ENCODE measurements at places on chromosomes 16 and 17.

- no peak for DNase-seq
These were observed 44.3 kb upstream of the PVALEF start for GRCh38 chr17:81120695-81121621.

- DNase-seq = no peak
These were observed 48.5 kb upstream of the ZCCHC14 start for GRCh38 chr16:87541147-87541871.

DNA sequence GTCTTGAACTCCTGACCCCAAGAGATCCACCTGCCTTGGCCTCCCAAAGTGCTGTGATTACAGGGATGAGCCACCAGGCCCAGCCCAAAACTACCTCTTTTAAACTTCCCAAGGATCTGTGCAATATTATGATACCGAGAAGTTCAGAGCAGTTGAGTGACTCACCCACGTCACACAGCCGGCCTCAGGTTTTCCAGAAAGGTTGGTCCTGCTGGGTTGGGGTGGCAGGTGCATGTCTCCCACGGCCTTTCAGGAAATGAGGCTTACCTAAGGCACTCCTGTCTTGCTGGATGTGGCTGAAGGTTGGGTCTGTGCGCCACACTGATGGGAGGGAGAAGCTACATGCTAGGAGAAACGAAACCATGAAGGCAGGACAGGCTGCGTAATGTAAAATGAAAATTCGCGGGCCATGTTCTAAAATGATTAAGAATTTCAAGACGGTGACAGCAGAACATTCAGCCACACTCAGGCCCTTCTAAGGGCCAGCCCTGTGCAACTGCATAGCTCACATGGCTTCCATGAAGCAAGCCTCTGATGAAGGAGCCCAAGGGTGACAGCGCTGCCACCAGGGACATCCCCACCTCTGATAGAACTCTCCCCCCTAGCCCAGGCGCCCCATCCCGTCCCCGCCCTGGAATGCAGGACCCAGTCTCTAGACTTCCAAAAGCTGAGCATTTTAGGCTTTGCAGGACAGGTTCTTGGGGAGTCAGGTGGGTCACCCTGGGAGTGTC is 6.6 kb upstream of the GLIS2 start:
- no peak for DNase-seq

GRCh38 chr16:1825381-1825863 is 1.2 kb downstream of the HAGH start:
- no peak for DNase-seq

GRCh38 chr17:8187517-8188262 is 2.3 kb downstream of the BORCS6 start:
- peak; percentile 95 for DNase-seq

GRCh38 chr16:87698241-87698640 is 67.5 kb downstream of the KLHDC4 start:
- DNase-seq = no peak

DNA sequence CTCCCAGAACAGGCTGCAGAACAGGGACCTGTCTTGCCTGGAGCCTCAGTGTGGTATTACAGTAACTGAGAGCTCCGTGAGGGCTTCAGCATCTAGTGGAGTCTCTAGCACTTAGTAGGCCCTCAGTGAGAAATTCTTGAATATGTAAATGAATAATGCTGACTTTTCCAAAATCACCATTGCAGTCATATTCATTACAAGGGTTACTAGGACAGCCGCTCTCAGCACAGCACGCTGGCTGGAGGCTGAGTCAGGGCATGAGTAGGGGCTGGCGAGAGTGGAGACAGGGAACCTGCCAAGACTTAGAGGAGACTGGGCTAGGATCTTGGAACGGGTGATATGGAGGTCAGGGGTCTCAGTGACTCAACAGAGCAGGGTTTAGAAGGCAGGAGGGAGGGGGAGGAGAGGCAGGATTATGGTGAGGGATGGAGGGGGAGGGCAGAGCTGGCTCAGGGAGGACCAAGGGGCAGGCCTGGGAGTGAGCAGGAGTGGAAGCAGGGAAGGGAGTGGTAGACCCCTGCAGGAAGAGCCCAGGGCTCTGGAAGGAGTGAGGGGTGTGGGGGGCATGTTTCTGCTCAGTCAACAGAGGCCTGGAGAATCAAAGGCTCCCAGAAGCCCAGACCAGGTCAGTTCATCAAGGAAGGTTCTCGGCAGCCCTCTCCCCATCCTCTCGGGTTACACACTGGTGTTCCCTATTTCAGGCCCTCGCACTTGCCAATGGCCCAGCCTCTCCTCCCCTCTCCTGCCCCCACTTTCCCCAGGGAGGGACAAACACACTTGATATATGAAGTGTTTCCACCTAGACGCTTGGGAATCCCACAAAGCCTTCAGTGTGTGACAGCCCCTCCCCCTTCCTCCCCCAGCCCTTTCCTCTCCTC is 42.3 kb downstream of the FZD2 start:
- no peak for DNase-seq

- no peak for DNase-seq
These were observed 172.5 kb downstream of the ZFHX3 start for GRCh38 chr16:72875291-72876031.

DNA sequence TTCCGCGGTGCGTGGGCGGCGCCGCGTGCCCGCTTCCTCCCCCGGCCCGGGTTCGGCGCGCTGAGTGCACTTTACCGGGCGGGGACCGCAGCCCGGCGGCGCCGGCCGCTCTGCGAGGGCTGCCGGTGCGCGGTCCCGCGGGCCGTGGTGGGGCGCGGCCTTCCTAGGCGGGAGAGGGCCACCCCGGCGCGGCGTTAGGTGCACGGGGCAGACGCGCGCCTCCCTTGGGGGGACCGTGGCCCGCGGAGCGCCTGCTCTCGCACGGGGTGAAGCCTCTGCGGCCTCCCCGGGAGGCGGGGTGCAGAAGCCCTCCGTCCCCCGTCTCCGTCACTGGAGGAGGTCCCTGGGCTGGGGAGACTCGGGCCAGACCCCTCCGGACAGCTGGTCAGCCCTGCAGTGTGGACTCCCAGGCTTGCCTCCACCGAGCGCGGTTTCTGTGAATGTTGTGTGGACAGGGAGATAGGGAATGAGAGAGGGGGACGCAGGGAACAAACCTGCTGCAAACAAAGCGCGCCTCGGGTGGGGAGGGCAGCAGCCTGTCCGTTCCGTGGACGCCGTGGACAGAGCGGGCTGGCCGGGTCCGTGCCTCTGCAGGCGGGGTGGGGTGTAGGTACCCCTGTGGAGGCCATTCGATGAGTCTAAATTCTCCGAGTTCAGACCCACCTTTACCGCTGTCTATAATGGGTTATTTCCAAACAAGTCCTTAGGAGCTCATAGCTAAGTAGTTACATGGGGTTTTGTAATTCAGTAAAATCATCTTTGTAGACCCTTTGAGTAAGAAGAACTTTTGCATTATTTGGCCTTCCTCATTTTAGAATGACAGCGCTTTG is 721 bp downstream of the TBCD start:
- DNase-seq = no peak

- DNase-seq = no peak
These were observed 3.0 kb downstream of the SLC5A10 start for GRCh38 chr17:18955009-18955408.

DNA sequence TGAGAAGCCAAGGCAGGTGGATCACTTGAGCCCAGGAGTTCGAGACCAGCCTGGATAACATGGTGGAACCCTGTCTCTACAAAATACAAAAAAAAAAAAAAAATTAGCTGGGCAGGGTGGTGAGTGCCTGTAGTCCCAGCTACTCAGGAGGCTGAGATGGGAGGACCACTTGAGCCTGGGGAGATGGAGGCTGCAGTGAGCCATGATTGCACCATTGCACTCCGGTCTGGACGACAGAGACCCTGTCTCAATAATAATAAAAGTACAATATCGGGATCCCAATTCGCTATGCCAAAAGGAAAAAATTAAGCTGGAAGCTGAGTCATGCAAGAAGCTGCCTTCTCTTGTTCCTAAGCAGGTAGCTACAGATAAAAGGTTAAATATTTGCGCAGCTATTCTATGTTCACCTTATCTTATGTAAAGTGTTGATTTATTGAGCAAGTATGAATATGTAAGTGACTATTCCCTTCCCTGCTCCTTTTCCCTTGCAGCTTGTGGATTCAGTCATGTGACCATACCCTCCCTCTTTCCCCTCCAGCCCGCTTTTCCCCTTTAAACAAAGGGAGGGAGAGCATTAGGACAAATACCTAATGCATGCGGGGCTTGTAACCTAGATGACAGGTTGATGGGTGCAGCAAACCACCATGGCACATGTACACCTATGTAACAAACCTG is 112.0 kb downstream of the LITAF start:
- no peak for DNase-seq

- DNase-seq = no peak
These were observed 103.1 kb downstream of the RPTOR start for GRCh38 chr17:80647746-80648145.

GRCh38 chr16:81537721-81538561 is 93.3 kb downstream of the CMIP start:
- no peak for DNase-seq

DNA sequence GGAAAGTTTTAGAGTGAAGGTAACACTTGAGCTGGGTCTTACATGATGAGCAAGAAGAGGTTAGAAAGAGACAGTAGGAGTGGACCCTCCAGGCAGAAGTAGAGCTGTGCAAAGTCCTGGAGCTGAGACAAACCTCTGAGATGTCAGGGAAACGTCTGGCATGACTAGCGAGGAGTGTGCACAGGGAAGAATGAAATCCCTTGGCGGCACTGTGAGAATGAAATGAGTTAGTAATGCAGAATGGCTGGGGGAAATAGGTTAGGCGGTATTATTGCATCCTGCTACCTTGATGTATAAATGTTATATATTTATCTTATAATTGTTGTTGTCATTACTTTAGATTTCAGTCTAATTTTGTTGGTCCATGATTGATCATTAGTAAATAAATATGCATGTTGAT is 457.9 kb upstream of the CCL2 start:
- no peak for DNase-seq

DNA sequence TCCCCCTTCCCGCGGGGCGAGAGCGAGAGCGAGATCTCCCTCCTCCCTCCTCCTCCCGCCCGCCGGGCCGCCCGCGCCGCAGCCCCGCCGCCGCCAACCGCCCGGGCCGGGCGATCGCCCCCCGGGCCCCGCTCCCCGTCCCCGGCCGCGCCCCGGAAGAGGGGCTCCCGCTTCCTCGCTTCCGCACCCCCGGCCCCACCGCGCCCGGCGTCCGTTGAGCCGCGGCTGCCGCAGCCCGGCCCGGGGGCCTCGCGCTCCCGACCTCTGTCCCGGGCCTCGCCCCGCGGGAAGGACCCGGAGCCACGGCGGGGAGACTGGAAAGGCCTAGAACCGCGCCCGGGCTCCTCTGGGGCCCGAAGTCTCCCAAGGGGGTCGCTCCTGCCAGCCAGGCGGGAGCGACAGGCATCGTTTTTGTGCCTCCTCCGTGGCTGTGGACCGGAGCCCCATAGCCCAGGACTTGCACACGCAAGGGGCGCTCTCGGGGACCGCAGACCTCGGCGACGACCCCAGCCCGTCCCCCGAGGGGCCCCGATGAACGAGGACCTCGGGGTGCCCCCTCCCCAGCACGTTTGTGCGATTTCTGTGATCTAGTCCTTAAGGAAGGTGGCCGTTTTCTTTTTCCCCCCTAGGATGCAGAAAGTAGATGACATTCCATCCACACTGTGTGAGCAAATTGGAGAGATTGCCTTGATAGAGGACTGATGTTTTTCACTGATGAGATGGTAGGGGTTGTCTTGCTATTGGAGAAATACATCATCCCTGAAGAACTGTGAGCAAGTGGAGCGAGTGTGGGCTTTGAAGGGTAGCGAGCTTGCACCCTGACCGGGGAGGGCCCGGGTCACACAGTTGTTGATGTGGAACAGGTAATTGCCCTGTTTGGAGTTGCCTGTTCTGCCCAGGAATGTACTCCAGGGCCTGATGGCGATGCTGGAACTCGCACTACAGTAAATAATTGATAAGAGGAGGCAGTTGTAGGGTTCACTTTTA is 611 bp downstream of the BANP start:
- peak; percentile 43 for DNase-seq

DNA sequence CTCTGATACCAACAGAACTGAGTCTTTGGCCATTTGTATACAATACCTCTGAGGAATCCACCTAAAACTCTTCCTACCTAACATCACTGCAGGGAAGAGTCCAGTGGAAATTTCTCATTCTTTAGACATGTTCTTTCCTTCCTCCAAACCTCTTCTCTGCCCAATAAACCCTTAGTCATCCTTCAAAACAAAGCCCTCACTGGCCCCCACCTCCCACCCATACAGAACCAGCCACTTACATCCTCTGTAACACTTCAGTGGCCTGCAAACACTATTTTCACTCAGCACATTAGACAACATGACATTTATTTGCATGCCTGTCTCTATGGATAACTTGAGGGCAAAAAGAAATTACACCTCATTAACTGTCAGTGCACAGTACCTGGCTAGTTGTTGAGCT is 200.3 kb upstream of the NOG start:
- no peak for DNase-seq

DNA sequence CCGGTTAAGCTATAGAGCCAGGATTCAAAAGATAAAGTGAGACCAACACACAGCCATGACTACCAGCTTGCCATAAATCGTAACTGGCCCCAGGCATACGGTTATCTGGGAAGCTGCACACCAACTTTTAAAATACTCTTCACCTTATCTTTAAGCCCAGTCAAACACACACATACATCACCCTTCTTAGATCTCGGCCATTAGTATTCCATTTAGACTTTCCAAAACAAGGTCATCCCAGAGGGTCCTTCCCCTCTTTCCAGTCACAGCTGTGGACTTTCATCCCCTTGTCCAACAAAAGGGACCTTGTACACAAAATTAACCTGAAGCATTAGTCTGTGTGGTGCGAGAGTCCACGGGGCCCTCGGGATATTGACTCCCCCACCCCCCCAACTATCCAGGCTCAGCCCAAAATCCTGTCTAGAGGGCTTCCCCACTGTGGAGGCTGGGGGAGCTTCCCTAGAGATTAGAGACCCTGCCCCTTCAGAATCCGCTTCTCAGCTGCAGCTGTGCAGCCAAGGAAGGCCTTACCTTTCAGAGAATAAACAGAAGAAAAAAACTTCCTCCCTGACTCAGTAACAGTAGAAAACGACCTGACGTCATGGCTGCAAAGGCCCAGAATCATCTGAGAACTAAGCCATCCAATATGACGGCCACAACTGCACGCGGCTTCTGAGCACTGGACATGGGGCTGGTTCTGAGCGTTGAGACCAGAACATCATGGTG is 9.9 kb downstream of the ZFHX3 start:
- DNase-seq = no peak

DNA sequence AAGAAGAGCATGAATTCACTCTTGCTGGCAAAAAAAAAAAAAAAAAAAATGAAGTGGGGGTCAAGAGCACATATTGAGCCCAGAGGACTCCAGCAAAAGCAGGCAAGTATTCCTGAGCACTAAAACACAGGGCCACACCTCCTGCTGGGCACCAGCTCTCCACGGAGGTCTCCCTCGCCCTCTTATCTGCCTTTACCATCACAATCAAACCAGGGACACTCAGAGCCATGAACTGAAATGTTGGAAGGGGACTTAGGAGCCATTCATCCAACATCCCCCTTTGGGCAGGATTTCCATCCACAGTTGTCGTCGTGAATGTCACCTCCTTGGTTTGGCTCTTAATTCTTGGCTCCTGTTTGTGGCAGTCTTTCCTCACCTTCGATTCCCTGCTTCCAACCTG is 89.8 kb upstream of the GNAO1 start:
- no peak for DNase-seq

DNA sequence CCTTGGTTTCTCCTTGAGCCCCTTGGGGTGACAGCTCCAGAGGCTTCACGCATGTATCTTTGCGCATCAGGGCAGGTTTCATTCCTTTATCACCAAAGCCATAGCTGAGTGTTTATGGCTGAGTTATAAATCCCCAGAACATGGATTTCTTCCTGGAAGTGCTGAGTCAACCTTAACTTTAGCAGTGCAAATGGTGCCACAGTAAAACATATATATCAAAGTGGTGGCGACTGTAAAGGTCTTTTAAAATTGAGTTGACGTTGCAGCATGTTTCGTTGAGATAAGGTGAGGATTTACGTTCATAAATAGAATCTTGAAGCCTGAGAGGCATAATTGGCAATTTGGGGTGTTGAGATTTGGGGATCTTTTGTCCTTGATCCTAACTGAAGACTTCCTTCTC is 214.1 kb downstream of the HS3ST4 start:
- no peak for DNase-seq

Measured in stimulated activated CD4-positive, alpha-beta T cell treated with anti-CD3 and anti-CD28 coated beads, Interleukin-2, amount 100 ng/mL, for 24 hours (primary cell).